Activated T-cell treated with anti-CD3 and anti-CD28 coated beads, Interleukin-2, amount 50 U/mL, for 72 hours (primary cell): ENCODE measurements at places on chromosomes 1 and 21. TPM values are rescaled to one million over a fixed set of nuclear protein-coding genes. Genes with fewer than 3 reads are reported as not detected.

- no peak for DNase-seq
Observed at GRCh38 chr1:50631161-50631560, 207.9 kb upstream of the DMRTA2 start.

DNA sequence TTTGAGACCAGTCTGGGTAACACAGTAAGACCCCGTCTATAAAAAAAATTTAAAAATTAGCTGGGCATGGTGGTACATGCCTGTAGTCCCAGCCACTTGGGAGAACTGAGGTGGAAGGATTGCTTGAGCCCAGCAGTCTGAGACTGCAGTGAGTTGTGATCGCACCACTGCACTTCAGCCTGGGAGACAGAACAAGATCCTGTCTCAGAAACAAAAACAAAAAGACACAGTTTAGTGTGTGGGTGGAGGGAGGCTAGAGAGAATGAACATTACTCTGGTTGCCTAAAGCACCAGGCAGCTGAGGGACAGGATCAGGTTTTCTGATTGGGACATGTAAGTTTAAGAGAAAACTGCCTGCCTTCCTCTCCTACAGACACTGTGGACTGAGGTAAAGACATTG, 42.3 kb downstream of the VAMP4 start:
- DNase-seq: no peak

DNA sequence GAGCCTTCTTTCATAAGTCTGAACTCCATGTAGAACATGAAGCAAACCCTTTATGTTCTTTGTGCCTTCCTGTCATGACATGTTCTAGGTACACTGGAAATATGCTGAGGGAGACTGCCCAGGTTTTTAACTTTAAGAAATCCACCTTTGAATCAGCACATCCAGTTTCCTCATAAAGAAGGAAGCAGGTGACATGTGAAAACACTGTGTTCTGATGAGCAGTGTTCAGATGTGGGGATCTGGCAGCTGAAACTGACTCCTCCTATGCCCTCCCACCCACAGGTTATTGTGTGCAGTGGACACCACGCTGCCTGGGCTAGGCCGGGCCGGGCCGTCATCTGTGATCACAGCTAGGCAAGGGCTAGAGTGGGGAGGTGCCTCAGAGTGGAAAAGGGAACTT, 51.1 kb downstream of the CNN3 start:
- DNase-seq: no peak

GRCh38 chr1:190172651-190173430, 304.8 kb downstream of the BRINP3 start:
- no peak for DNase-seq

DNA sequence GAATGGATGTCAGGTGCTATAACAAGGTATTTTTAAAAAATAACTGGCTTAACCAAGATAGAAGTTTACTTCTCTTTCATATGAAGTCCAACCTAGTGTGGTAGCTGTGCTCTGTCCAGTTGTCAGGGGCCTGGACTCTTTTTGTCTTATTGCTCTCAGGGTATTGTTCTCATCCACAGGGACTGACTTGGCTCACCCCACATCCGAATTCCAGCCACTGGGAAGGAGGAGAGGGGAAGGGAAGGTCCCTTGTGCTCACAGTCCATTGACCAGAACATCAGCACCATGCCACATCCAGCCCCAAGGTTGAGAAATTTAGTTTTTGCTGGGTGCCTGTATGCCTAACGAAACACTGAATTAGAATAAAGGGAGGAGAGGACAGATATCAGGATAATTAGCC, 8.7 kb downstream of the EEIG2 start:
- no peak for DNase-seq

GRCh38 chr1:178364782-178365181, 132.0 kb downstream of the CLEC20A start:
- no peak for DNase-seq

GRCh38 chr1:178847396-178847849, 23.5 kb downstream of the ANGPTL1 start:
- no peak for DNase-seq

GRCh38 chr1:21497466-21498061, 11.7 kb upstream of the ALPL start:
- DNase-seq: no peak

- DNase-seq: no peak
Observed at GRCh38 chr1:226474443-226475141, 66.7 kb upstream of the PARP1 start.

DNA sequence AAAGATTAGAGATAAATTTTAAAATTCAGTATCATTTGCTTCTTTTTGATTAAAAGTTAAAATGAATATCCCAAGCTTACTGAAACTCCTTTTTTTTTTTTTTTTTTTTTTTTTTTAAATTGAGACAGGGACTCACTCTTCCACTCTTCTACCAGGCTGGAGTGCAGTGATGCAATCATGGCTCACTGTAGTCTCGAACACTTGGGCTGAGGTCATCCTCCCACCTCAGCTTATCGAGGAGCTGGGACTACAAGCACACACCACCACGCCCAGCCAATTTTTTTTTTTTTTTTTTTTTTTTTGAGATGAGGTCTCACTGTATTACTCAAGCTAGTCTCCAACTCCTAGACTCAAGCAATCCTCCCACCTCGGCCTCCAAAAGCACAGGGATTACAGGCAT, 92.1 kb upstream of the RGS18 start:
- DNase-seq: no peak

- DNase-seq: no peak
Observed at GRCh38 chr1:101026430-101026788, 825 bp upstream of the DPH5 start.

DNA sequence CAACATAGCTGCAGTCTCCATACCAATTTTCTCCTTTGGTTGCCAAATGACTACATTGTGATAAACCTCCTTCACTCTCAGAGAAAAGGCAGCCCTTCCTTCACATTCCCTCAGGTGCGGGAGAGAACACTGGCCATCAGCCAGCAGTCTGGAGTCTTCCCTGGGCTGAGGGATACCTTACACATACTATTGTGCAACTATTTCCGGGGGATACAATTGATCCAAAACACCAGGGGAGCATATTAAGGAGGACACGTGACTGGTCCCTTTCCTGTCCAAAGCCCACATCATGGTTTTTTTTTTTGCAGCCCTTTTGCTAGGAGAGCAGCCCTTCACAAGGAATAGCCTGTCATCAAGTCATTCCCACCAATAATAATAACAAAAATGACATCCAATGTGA, 172.1 kb upstream of the ZRANB2 start:
- no peak for DNase-seq

- no peak for DNase-seq
Observed at GRCh38 chr1:233033361-233033760, 83.0 kb downstream of the NTPCR start.

DNA sequence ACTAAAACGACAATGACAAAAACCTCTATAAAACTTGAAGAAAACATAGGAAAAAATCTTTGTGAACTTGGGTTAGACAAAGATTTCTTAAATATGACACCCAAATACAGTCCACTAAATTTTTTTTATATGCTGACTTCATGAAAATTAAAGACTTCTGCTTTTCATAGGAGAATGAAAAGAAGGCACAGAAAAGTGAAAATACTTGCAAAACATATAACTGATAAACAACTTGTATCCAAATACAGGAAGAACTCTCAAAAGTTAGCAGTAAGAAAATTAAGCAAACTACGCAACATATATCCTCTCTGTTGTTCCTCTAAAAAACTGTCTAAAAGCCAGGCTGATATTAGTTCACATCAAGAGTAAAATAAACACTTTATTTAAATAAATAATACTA, 53.6 kb downstream of the KIFAP3 start:
- no peak for DNase-seq

DNA sequence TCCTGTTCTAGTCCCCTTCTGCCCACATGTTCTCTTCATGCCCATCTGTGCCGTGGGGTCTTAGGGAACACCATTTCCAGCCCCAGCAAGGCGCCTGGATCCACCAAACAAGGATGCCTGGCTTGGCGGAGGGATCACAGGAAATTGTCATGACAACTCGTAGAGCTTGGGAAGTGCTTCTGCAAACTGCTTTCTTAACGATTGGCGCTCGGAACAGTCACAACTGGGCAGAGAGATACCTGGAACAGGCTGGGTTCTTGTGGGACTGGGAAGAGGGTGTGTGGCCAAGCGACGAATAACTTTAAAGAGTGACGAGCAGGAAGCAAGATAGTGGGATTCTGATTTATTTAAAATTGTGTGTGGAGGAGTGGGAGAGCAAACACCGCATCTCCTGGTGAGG, 329.8 kb downstream of the RPS6KC1 start:
- no peak for DNase-seq

DAB1 gene
- total RNA-seq: not detected

S100A7 gene
- not detected for total RNA-seq

OR2L5 gene
- total RNA-seq: 0.16 TPM

ZSWIM5 gene
- total RNA-seq: 2.1 TPM

ATP8B2 gene
- 37.4 TPM for total RNA-seq

CYP4X1 gene
- not detected for total RNA-seq

MORC3 gene
- total RNA-seq: 30.2 TPM

AADACL3 gene
- not detected for total RNA-seq

SHISAL2A gene
- 9.0 TPM for total RNA-seq
